ENCODE measurements at places on chromosomes 11 and 22. TPM values are rescaled to one million over a fixed set of nuclear protein-coding genes. Genes with fewer than 3 reads are reported as not detected.

- DNase-seq, result no peak
Measured at GRCh38 chr11:75265851-75266531, 25.4 kb downstream of the TPBGL start.

The MIAT gene
- total RNA-seq, result 52.3 TPM

The ANO9 gene
- 41.7 TPM for total RNA-seq

DNA sequence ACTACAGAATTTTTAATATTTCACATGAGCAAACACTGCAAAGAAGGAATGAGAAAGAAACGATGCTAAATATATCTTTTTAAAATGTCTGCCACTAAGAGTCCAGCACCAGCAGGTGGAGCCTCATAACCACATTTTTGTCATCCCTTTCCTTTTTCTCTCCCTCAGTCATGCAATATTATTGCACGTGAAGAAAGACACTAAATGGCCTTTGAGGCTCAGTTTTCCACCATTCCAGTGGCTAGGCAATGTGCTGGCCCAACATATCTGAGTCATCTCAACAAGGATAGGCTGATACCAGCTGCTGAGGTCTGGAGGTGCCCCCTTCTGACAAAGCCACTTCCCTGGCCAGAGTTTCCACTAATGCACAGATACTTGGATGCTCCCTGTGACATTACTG lies 1.8 kb downstream of the ALKBH8 start:
- peak; percentile 54 for DNase-seq

DNA sequence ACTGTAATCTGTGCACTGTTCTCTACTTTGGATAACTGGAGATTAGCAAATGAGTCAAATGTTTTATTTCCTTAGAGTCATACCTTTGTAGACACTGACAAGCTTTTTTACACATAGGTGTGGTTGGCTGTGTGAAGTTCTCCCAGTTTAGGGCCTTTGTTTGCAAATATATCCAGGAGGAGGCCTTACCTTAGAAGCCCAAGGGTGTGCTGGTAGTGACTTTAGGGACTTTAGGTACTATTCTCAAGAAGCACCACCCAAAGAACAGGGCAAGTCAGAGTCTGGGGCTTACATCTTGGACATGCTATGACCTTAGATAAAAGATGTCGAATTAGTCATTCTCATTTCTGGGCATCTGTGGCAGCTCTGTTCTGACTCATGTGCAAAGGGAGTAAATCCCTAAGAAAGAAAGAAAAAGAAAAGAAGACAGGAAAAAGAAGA lies 4.8 kb upstream of the FAR1 start:
- DNase-seq, result no peak

All from activated CD4-positive, alpha-beta memory T cell treated with anti-CD3 and anti-CD28 coated beads for 36 hours (primary cell).